Fibroblast of skin of left quadriceps (primary cell): ENCODE measurements at places on chromosomes 6 and 20.

- DNase-seq, result no peak
These were observed 255.9 kb downstream of the LAMA2 start for GRCh38 chr6:129138739-129139405.

- no peak for DNase-seq
These were observed 28.0 kb downstream of the NOL7 start for GRCh38 chr6:13643125-13643524.

DNA sequence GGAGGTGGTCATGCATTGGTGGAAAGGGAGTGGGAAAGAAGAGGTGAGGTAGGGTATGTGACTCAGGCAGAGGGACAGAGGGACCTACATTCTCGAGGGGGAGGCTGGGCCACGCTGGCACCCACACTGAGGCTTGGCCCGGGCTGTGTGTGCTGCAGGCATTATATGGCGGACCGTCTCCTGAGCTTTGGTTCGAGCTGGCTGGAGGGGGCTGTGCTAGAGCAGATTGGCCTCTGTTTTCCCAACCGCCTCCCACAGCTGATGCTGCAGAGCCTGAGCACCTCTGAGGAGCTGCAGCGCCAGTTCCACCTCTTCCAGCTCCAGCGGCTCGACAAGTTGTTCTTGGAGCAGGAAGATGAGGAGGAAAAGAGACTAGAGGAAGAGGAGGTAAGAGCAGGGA lies 23.4 kb downstream of the DNPH1 start:
- no peak for DNase-seq

- no peak for DNase-seq
These were observed 92.0 kb downstream of the PSMB1 start for GRCh38 chr6:170461111-170461510.

DNA sequence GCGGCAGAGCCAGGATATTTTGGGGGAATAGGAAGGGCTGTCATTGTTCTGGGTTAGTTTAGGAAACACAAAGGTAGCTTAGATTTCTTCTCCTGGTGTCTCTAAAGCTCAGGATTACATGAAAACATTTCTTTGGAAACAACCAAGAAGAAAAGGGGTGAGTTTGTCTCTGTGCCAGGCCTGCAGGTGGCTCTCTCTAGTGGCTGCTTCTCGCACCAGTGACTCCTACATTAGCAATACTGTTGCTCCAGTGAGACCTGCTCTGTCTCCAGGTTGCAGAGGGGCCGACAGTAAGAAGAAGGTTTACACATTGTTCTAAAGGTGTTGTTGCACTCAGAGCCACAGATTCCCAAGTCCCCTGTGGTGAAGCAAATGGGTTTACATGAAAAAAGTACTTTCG lies 104.6 kb upstream of the GLP1R start:
- DNase-seq, result no peak

DNA sequence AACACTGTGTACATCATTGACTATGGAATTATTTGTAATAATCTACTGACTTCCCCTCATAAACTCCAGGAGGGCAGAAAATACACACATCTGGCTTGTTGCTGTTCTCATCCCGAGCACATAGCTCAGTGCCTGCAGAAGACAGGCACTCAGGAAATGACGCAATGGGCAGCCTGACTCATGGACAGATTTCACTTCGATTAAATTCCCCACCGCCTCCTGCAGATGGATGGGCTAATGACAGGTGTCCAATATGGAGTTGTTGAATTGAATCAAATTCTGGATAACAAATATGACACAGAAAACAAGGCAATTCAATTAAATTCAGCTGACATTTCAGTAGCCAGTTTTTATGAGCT lies 9.1 kb downstream of the ANKRD60 start:
- peak; percentile 82 for DNase-seq

DNA sequence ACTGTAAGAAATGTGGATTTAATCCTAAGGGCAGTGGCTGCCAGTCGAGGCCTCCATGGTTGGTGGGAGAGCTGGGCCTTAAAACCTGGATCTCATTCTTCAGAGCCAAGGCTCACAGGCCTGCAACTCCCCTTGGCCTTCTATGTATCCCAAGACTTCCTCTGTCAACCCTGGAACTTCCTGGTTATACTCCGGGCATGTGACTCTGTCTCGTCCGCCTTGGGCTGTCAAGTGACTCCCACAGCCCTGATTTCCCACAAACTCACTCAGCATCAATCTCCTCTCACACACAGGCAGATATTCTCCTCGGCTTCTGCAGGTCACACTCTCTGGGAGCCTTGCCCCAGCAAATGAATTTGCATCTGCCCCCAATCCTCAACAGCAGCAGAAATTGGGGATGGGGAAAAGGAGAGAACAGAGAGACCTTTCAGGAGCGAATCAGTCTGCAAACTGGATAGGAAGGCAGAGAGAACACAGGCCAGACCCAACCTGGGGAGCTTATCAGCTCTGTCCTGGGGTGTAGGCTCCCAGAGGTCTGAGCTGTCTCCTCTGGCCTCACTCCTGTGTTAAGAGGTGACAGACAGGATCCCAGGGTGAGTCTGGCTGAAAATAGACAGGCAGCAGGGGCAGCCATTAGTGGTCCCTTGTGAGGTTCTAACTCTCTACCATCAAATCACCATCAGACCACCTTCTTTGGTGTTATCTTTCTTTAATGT lies 30.4 kb upstream of the PREX1 start:
- no peak for DNase-seq

DNA sequence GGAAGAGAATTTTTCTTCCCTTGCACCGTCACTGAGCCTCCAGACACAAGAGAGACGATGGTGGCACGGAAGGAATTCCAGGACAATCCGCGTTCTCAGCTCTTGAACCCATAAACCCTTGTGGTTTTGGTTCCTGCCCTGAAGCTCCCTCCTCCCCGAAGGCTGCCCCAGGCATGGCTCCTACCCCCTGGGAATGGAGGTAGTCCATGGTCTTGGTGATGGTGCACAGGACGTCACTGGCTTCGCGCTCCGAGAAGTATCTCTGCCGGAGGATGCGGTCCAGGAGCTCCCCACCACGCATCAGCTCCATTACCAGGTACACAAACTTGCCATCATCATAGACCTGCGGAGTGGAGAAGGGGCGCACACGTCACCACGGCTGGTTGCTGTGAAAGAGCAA lies 47.5 kb upstream of the MPC1 start:
- DNase-seq, result no peak

DNA sequence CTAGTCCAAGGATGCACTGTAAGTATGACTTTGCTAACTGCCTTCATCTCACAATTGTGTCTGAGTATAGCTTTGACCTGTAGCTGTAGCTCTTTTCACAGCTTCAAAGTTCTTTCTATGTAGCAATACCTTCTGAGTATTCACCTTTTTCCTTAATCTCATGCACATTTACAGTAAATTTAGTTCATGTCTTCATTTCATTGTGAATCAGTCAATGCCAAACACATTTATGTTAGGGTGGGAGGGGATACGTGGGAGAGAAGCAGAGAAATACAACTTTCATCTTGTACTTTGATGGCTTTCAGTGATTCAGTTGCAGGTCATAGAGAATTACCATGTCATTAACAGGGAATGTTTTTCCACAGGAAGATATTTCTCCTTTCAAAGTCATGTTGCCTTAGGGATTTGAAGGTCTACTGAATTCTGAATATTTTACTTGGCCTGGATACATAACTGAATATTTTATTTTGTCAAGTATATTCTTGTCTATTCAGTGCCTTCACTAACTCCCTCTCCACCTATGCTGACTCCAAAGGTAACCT lies 119.2 kb downstream of the TINAG start:
- DNase-seq, result no peak

- DNase-seq, result no peak
These were observed 129.1 kb upstream of the DOK5 start for GRCh38 chr20:54346276-54346675.
